ENCODE measurements at places on chromosomes 5 and 9. TPM values are rescaled to one million over a fixed set of nuclear protein-coding genes. Genes with fewer than 3 reads are reported as not detected.
A peak's percentile ranks its signal among the peaks of the same experiment; 100 is the strongest.

GSN gene
- total RNA-seq = 270 TPM

DNA sequence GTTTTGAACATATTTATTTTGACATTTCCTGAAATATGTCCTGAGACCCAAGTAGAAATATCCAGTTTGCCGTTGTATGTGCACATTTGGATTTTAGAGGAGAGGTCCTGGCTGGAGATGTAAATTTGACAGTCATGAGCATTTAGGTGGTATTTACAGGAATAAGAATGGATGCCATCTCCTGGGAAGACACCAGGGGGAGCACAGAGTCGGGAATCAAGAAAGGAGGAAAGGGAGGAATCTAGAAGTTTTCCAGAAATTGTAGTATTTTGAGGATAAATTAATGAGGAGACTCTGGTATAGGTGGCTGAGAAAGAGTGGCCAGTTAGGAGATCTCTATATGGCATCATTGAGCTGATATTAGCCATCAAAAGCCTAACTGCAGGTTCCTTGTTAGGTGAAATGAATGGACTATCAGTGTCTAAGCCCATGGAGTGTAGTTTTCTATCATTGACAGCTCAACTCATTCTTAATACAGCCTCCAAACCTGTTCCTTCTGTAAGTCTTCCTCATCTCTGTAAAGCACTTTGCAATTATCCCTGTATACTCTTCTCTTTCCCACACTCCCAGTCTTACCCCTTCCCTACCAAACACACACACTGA, 7.2 kb downstream of the GAPT start:
- no peak for ATAC-seq

SLC6A7 gene
- total RNA-seq = not detected

GRCh38 chr5:165393839-165394238, 1888.4 kb downstream of the MAT2B start:
- ATAC-seq = no peak

DNA sequence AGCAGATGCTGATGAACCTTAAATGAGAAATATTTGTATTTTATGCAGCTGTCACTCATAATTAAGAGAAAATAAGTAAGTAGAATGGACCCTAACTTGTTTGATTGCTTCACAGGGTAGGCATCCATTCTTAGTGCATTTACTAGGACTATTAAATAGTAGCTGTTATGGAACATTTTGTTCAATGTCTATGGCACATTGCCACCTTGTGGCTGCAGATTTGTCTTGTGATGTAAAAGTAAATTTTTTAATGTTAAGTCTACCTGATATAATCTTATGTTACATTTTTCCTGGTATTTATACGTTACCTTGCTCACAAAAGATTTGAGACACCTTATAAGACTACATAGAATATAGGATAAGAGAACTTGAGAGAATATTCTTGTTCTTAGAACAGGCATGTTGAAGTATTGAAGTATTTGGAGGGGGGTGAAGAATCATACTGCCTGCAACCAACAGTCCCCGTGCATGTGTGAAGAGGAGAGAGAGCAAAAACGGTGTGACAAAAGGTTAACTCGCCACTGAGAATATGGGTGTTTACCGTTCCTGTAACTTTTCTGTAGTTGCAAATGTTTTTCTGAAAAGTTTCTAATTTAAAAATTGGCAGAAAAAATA, 161.1 kb downstream of the MAST4 start:
- ATAC-seq = peak; percentile 57

RAB3C gene
- total RNA-seq = 1.8 TPM

Data from esophagus mucosa (tissue), 1 donor.